Activated naive CD8-positive, alpha-beta T cell treated with anti-CD3 and anti-CD28 coated beads, Interleukin-2, amount 10 ng/mL, durations not matched to agents 7 days and 5 days (primary cell): ENCODE measurements at places on chromosomes 5 and 9. TPM values are rescaled to one million over a fixed set of nuclear protein-coding genes. Genes with fewer than 3 reads are reported as not detected.

- H3K36me3 ChIP-seq: peaks cover 13% of the 10 kb centered on the region
- peak overlapping the region; percentile 66 for H3K4me3 ChIP-seq
- H3K4me1 ChIP-seq: peaks cover 25% of the 10 kb centered on the region
- peak; percentile 47 for DNase-seq
Measured at GRCh38 chr9:5557606-5558587, 47.6 kb downstream of the PDCD1LG2 start.

GRCh38 chr9:128153947-128154695 is 4.9 kb downstream of the LCN2 start:
- H3K27me3 ChIP-seq: no peaks in the 10 kb centered on the region
- no peaks in the 10 kb centered on the region for H3K36me3 ChIP-seq
- no peak for DNase-seq
- H3K4me1 ChIP-seq: peaks cover 3% of the 10 kb centered on the region
- H3K4me3 ChIP-seq: no peak overlapping the region

DNA sequence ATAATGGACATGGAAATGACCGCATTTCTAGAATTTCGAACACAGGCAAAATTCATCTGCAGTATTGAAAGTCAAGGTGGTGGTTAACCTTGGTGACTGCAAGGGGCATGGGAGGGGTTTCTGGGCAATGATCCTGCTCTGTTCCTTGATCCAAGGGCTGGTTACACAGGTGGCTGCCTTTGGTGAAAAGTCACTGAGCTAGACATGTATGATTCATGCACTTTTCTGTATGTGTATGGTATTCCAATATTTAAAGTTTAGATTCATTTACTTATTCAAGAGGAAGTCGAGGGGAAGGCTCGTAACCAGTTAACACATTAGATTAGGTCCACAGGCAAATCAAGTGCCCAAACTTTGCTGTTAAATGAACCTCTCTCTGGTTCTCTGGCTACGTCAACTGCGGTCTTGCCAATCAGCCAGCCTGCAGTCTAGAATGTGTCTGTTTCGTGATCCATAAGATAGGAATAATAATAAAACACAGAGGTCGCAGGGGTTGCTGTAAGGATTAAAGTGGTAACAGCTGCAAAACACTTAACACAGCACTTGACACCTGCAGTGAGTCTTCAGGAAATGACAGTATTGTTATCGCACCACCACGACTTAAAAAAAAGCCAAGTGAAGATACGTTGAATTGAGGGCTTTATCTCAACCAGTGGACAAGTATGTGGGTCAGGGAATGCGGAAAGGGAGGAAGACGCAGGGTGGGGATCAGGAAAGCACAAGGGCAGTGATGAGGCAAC is 92.5 kb downstream of the TLE1 start:
- no peak overlapping the region for H3K27ac ChIP-seq
- H3K4me1 ChIP-seq: peaks cover 3% of the 10 kb centered on the region
- no peaks in the 10 kb centered on the region for H3K36me3 ChIP-seq

Gene EGFL7
- total RNA-seq: 1.1 TPM

Gene C5
- total RNA-seq: 3.5 TPM

Gene CENPH
- 42.8 TPM for total RNA-seq
